ENCODE measurements at places on chromosomes 11 and 22.

- no peak for DNase-seq
Measured at GRCh38 chr11:59207988-59208451, 4.7 kb downstream of the MPEG1 start.

DNA sequence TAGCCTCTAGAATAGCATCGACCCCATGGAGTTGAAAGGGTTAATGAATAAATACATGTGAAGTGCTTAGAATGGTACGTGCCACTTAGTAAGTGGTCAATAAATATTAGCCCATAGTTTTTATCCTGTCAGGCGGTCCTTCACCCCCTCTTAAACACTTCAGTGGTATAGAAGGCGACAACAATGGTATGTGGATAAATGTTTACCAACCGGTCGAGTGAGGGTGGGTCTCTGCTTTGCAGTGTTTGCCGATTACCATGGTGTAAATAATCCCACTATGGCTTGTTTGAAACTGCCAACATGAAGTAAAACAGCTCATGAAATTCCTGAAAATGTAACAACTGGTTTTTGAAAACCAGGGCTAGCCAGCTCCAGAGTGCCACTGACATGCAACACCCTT is 541.2 kb downstream of the BUD13 start:
- no peak for DNase-seq

GRCh38 chr11:62508336-62509058 is 38.1 kb downstream of the AHNAK start:
- DNase-seq: no peak

DNA sequence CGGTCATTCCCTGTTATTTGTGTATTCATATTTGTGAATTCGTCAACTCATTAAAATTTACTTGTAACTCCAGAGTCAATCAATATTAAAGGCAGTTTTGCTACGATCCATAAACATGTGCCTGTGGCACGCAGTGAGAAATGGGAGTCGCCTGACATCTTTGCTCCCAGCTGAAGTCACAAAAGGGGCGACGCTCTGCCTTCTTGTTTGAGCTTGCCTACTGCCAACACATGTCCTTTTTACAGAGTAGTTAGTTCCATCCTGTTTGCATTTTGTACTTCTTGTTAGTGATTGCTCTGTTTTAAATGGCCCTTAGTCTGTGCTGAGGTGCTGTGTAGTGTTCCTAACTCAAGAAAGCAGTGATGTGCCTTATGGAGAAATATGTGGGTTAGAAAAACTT is 305.3 kb downstream of the ETS1 start:
- no peak for DNase-seq

DNA sequence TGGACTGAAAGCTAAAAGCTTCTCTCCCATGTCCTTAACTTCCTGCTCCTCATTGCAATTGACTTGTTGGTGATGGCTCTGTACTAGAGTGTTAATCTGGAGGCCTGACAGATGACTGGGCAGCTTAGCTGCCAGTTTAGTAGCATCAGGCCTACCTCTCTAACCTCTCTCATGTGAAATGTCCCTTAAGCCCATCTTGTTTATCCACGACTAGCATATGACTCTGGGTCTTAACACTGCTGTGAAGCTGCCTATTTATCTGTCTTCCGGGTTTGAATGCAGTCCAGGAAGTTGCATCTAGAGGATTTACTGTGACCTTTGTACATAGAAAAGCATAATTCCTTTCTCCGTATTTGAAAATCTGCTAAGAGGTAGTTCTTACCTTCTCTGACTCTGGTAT is 85.3 kb upstream of the HORMAD2 start:
- DNase-seq: no peak

DNA sequence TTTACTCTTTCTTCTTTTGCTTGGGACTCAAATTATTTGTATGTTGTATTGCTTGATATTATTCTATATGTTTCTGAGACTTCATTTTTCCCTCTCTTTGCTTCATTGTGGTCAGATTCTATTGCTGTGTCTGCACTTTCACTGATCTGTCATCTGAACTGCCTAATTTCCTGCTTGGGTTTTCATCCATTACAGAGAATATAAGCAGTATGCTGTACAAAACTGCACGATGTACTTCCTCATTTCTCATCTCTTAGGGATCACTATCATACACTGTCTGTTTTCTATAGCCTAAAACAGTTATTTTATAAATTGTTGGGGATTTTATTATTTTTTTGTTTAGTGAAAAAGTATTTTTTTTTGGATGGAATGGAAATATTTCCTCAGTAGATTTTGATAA is 736.7 kb upstream of the ANO5 start:
- DNase-seq: no peak

DNA sequence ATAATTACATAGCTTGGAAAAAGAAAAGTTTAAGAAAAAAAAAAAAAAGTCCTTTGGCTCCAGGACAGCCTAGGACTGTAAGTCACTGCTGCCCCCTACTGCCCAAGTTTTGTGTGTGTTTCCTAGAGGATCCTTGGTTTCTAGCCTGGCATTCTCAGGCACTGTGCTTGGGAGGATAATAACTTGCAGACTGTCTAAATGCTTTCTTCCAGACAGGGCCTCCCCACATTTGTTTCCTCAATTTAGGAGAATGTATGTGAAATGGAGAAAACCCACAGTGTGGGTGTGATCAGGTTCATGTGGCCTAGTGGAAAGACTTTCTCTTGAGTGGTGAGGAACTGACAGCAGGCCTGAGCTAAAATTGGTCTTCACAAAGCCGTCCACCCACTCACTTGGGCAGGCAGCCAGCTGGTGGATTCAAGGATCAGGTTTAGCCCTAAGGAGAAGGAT is 191.0 kb downstream of the NAV2 start:
- DNase-seq: peak; percentile 1

GRCh38 chr11:105054723-105055493 is 9.8 kb upstream of the CARD16 start:
- DNase-seq: no peak

GRCh38 chr11:68460741-68461574 is at the start of gene PPP6R3:
PPP6R3 (plus strand) TSS chr11:68460752; CDS start chr11:68537665, 76,913 bp downstream.
- DNase-seq: no peak

GRCh38 chr11:70550456-70551195 is 152.3 kb downstream of the CTTN start:
- no peak for DNase-seq

DNA sequence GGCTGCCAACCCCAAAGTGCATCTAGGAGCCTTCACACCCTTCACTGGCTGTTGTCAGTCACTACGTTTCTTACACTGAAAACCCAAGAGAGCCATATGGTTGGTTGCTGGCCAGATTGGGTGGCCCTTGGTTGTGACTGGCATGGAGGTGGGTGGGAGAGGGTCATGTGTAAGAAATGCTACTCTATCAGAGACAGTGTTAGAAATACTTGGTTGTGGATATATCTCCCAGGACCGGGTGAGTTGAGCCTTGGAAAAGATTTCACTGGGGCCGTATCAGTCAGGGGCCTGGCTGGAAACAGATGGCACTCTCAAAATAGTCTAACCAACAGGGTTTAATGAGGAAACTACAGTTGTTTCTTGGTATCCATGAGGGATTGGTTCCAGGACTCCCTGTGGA is 15.2 kb downstream of the ENDOD1 start:
- DNase-seq: no peak

DNA sequence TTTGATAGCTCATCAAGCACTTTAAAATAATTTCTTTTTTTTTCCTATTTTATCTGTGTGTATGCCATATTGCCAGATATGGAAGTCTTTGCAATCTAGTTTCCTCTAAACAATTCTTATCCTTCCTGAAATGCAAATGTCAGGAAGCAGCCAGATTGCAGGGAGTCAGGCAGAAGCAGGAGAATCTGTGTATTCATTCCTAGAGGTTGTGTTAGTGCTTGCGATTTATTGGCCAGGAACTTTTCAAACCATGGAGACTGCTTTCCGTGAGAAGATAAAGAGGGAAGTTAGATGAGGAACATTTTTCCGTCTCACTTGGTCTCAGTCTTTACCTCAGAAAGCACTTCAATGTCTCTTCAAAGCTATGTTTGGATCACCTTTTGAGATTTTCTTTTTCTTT is 91.9 kb downstream of the GRAMD1B start:
- DNase-seq: no peak

GRCh38 chr11:4881188-4881587 is 512 bp upstream of the OR51T1 start:
- DNase-seq: no peak

GRCh38 chr22:34344702-34345101 is 424.4 kb upstream of the LARGE1 start:
- no peak for DNase-seq

DNA sequence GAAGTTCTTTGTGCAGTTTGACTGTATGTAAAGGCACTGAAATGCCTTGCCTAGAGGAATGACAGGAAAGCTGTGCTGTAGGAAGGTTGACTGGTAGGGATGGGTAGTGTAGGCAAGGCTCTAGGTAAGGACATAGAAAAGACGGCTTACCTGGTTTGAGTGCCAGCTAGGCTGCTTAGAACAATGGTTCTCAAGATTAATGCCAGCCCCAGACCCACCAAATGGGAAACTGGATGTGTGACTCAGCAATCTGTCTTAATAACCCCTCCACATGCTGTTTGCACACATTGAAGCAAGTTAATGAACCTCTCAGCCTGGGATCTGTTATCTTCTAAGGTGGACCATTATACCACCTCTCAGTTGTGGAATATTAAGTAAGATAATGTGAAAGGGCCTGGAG is 3.7 kb downstream of the RPS3 start:
- DNase-seq: no peak

GRCh38 chr11:96168623-96169022 is 174.4 kb downstream of the MAML2 start:
- no peak for DNase-seq

GRCh38 chr11:116651737-116652237 is 121.0 kb downstream of the BUD13 start:
- DNase-seq: no peak

GRCh38 chr11:130826572-130826971 is 89.7 kb downstream of the SNX19 start:
- DNase-seq: no peak

DNA sequence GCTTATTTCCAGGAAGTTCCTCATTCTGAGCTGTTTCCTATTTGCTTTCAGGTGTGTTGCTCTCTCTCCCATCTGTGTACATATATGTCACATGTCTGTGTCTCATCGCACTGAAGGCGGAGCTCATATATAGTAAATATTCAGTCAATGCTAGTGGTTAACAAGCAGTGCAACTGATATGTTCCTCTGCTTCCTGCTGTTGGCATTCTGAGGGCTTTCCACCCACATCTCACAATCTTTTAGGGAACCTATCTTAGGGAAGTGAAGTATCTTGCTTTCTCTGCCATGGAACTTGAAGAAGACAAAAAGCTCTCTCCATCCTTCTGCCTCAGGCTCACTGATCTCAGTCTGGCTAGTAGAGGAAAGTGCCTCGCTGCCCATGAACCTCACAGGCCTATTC is 139.8 kb downstream of the TTC17 start:
- DNase-seq: no peak

- DNase-seq: no peak
Measured at GRCh38 chr11:68584991-68585524, 99.3 kb upstream of the GAL start.

DNA sequence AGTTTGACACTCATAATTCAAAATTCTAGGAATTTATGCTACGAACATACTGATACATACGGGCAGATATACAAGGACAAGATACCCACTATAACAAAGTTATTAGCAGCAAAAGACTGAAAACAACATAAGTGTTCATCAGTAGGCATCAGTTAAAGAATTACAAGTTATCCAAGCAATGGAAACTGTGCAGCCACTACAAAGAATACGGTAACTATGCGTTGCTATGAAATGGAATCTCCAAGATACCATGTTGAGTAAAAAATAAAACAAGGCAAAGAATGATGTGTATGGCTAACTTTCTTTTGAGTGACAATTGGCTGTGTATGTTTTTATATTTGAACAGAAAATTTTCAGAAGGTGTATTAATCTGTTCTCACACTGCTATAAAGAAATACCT is 151.7 kb downstream of the ADAMTS15 start:
- no peak for DNase-seq

- no peak for DNase-seq
Measured at GRCh38 chr11:100851147-100851546, 164.1 kb downstream of the ARHGAP42 start.
